ENCODE measurements at places on chromosomes 6 and 20.

GRCh38 chr6:167664678-167665660 is 161.7 kb upstream of the AFDN start:
- DNase-seq = no peak

DNA sequence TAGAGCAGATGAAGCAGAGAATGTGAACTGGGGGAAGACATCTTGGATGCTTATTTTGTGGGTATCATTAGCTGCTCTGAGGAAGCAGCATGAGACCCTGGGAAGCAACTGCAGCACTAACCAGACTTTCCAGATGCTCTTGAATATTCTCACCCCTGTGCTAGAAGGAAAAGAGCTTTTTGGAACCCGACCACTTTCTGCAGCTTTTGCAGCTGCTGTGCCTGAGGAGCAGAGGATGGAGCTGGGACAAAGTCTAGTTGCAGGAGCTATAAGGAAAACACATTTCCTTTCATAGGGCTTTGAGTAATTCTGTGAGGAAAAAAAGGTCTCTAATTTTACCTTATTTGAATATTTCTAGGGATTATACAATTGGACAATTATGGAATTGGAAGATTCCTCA is 369.7 kb downstream of the CD109 start:
- DNase-seq = no peak

GRCh38 chr6:155040154-155040553 is 45.0 kb downstream of the TIAM2 start:
- no peak for DNase-seq

DNA sequence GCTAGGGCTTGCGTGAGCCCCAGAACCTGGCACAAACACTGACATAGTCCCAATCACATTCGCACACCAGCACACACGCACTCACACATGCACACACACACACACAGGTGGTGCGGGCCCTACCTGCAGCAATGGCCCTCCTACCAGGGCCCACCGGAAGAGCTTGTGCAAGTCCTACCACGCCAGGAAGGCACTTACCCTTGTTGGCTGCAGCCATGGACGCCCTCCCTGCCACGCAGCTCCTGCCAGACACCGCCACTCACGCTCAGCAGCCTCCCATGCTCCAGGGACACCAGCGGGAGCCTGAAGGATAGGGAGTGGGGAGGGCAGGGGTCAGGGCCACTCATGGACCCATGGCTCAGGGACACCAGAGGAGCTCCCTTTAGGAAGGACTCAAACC is 7.7 kb downstream of the ADISSP start:
- DNase-seq = no peak

GRCh38 chr20:11881449-11881848 is 36.2 kb upstream of the BTBD3 start:
- no peak for DNase-seq

All from GM12878 (cell line).